CD4-positive, alpha-beta T cell treated with Interleukin-15 for 4 hours (primary cell): ENCODE measurements at places on chromosomes 7 and 10.

DNA sequence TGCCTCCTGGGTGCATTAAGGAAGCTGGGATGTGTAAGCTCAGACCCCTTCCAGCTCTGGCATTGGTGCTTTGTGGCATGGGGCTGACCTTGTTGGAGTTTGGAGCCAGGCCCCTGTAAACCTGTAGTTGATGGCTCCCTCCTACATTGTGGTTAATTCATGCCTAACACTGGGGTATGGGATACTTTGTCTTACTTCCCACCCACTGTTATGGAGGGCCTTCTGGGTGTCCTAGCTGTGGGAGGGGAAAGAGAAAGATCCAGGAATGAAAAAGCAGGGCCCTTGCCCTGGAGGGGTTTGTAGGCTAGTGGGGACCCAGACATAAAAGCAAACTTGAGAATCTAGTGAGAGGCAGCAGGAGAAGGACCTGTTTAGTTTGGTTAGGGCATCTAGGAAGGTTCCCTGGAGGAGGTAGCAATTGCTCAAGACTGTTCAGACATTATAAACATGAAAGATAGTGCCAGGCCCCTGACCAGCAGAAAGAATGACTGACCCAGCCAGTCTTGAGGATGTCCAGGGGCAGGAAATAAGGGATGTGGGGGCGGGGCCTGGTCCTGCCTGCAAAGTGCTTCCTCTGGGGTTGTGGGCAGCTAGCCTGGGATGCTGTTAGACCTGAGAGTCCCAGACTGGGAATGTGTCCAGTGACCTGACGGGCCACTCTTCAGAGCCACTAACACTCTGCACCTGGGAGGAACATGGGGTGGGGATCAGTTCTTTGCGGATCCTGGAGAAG lies 6.6 kb downstream of the ADAMTS14 start:
- DNase-seq, result no peak

DNA sequence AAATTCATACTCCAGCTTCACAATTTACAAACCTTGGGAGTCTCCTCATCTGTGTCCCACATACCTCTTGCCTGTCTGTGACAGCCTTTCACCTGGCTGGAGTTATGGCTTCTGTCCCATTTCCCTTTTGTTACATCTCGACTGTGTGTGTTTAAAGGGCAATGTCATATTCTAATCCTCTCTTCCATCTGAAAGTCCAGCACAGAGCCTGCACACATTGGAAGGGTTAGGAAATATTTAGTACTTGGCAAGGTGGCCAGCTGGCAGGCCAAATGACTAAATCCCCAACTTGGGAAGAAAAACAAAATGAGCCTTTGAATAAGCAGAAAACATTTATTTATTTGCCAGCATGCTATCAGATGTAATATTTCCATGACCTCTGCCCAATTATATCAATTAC lies 120.1 kb upstream of the STK17A start:
- DNase-seq, result no peak

- no peak for DNase-seq
Measured at GRCh38 chr10:42734536-42734935, 48.1 kb upstream of the BMS1 start.

DNA sequence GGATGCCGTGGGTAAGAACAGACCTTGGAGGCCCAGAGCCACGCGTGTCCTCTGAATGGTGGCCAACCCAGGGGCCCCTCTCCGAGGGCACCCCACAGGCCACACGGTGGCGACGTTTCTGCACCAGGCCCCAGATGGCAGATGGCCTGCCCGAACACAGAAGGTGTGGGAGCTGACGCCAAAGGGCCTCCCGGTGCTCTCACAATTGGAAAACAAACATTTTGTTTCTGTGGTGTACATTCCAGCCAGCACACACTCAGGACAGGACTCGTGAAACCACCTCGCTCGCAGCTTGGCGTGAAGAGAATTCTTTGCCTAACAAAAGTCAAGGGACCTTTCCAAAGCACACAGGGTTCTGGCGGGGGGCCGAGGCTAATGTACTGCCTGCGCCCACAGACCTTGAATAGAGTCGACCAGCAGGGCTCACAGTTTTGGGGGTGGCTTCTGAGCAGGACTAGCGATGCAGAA lies 112.1 kb downstream of the FAM53B start:
- DNase-seq, result peak; percentile 44

GRCh38 chr7:91047636-91048035 lies 216.6 kb upstream of the FZD1 start:
- no peak for DNase-seq

DNA sequence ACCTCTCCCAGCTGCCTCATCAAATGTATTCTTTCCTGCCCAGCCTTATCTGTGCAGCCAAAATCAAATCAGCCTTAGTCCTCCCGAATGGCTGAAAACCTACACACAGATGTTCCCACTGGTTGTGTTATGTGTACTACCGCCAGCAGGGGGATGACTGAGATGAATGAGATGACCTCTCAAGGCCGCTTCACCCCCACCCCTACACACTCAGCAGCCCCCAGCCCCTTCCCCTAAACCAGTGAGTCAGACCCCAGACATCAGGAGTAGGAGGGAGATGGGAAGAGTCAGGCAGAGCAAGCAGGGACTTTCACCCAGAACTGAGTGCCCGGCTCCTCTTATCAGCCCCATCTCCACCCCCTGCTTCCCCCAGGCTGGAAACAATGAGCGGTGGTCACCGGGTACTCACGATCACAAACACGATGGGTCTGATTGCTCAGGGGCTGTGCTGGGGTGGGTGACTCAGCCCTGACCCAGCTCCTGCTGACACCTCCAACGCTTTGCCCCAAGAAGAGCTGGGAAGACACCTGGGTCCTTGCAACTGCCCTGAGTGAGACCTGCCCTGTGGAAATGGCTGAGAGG lies 6.5 kb upstream of the C10orf105 start:
- DNase-seq, result peak; percentile 56

DNA sequence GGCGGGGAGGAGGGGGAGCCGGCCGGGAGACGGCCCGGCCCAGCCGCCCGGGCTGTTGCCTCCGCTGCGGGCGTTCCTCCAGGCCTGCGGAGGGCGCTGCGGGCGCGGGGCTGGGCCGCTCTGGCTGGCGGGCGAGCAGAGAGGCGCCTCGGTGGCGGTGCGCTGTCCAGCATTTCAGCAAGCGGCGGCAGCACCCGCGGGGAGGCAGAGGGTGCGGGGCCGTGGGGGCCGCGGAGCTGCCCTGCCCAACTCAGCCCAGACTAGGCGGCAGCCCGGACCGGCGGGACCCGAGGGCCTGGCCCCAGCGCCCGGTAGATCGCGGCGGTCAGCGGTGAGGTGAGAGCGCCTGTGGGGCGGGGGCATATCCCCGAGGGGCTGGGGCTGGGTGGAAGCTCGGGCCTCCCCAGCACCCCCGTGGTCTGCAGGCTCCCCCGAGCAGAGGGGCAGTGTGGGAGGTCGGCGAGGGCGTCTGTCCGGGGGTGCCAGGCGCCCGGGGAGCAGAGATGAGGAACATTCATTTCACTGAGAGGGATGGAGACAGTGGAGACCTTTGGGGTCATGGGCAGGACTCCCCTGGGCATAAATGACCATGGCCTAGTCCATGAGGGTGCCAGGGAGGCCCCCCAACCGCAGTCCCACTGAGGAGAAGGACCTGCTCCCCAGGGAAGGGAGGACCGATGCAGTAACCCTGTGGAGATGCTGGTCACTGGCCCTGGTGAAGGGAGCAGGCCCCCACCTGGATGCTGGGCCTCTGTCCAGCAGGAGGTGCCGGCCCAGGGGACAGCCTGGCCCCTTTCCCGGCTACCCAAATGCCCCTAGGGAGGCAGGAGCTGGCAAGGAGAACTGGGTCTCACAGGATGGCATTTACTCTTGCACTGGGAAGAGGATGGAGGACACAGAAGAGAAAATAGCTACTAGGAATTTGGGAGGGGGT lies at the start of gene SRRM3:
SRRM3 (plus strand) TSS at position 165 of the 934 bp plus-strand sequence. CDS start 33,171 bp downstream, outside the sequence.
- peak; percentile 79 for DNase-seq

DNA sequence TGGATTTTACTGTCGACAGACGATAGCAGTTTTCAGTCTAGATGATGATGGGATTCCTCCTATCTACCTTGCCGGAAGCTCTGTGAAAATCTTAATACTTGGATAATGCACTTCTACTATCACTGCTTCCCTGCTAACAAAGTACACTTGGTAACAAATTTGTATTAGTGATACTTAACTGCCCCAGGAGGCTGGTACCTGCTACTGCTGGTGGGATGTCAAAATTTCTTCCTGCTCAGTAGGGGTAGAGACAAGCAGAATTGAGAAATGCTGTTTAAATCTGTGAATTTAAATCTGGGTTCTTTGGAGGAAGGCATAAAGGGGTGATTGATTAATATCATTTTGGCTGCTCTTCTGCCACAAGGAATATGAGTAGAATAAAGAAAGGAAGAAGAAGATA lies 99.8 kb upstream of the STRIP2 start:
- no peak for DNase-seq

- DNase-seq, result no peak
Measured at GRCh38 chr10:94123258-94123995, 129.7 kb downstream of the PLCE1 start.

- DNase-seq, result peak; percentile 4
Measured at GRCh38 chr10:14093730-14094484, 236.8 kb downstream of the FRMD4A start.

DNA sequence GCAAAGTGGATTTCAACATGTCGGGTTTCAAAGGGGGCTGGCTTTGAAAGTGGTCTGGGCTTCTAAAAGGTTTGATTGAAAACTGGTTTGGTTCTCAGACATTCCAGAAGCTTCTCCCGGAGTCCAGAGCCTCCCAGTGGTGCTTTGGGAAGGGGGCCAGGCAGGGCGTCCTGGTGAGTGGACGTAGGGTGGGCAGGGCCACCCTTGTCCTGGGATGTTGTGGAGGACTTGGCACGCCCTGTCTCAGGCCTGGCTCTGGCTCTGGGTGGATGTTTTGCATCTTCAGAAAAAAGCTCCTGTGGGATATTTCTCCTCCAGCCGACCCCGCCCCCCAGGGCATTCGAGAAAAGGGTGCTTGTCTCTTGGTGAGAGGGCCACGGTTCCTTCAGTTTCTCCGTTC lies 31.2 kb downstream of the GRIFIN start:
- no peak for DNase-seq

DNA sequence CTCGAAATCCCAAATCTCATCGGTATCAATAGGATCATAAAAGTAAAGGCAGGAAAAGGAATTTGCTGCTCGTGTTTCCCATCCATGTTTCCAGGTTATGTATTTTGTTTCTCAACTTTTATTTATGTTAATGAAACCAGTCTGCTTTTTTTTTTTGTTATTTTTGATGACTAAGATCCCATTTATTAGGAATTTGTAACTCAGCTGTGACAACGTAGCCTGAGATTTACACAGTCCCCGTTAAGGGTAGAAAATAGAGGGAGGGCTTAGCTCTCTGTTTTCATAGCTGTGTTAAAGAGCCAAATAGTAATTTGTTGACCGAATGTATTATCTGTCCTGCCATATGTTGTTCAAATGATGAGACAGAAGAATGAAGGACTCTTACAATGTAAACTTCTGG lies 164.0 kb downstream of the MGMT start:
- DNase-seq, result no peak

DNA sequence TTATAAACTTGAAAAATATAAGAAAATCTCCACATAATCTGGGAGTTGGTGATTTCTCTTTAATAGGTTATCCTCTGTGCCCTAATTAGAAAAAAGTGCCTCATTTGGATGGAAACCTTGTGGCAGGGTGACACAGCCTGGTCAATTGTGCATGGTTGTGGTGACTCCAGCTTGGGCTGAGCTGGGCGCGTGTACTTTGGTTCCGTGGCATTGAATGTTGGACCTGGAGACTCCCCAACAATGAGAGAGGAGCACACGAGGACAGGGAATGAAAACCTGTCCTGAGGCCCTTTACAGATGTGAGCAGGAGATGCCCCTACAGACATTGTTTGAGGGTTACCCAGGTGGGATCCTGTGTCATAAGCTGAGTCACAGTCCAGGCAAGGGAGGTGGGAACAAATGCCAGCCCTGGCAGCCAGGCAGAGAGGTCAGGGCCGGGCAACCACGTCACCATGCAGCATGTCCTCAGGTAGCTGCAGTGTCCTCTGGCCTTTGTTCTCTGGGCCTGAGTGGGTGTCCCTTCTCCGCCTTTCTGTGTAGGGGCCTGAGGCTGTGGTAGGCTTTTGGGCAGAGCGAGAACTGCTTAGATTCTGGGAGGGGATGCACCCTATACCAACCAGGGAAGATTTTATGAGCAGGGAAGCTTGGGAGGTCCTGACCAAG lies 147.4 kb upstream of the TBX20 start:
- no peak for DNase-seq

- DNase-seq, result no peak
Measured at GRCh38 chr7:130914554-130915294, 180.7 kb upstream of the KLF14 start.

DNA sequence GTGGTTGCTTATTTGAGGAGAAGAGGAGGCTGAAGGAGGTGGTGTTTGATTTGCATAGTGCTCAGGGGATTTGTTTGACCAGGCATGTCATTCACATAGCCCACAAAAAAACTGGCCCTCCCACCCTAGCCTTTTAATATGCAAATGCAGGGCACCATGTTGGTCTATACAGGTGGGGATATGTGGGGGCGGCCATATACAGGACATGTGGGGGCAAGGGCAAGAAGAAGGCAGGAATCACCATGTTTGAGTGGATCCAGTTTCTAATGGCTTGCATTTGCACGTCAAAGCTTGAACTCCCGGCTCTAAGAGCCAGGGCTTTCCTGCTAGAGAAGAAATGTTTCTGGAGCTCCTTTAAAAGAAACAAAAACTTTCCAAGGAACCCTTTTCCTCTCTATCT lies 541.0 kb downstream of the ZWINT start:
- DNase-seq, result no peak

DNA sequence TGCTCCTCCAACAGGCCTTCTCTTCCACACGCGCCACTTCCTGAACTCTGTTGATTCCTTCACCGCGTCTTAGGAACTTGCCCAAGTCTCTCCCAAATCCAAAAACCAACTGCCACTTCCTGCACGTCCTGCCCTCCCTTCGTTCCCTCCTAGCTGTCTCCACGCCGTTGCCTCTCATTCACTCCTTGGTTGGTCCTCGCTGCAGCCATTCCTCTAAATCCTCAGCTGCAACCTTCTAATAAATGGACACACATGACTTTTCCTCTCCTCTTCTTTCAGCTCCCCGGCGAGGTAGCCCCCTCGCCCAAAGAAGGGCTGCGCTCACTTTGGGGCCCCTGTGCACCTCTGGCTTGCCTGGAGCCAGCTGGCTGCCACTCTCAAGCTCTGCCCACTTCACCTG lies 110.2 kb downstream of the XRCC2 start:
- DNase-seq, result no peak

GRCh38 chr10:22795546-22795945 lies 81.2 kb upstream of the PIP4K2A start:
- no peak for DNase-seq

DNA sequence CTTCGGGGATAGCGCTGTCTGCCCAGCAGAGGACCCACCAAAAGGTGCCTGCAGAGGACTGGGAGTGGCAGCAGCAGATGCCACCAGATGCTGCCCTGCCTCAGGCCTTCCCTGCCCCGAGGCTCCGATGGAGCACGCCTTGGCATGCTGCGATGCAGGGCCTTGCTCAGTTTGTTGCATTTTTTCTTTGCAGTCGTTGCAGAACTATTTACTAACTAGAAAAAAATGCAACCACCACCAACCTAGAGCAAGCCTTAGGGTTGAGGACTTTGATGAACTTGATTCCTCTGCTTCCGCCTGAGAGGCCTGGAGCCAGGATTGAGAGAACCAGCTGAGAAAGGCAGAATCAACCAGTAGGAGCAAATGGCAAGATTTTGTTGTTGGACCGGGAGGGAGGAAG lies 585.6 kb upstream of the MKI67 start:
- no peak for DNase-seq
